ENCODE measurements at places on chromosomes 5 and 9.

DNA sequence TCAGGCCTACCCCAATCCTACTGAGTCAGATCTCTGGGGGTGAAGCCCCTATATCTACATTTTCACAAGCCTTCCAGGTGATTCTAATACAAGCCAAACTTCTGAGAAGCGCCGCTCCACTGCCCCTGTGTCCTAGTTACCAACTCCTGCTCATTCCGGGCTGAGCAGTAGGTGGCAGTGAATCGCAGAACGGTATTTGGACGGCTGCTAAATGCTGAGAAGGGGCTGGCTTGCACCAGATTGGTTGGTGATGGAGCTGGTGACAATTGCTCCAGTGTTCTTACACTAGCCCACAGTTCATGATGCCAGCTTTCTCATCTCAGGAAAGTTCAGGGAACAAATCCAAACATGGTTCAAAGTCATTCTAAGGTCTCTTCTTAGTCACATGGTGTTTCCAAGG lies 31.1 kb upstream of the FGF1 start:
- DNase-seq: no peak

- DNase-seq: peak; percentile 50
Measured at GRCh38 chr9:89477811-89478630, 19.9 kb downstream of the SEMA4D start.

- DNase-seq: no peak
Measured at GRCh38 chr5:92552206-92553160, 1028.5 kb downstream of the NR2F1-AS1 start.

DNA sequence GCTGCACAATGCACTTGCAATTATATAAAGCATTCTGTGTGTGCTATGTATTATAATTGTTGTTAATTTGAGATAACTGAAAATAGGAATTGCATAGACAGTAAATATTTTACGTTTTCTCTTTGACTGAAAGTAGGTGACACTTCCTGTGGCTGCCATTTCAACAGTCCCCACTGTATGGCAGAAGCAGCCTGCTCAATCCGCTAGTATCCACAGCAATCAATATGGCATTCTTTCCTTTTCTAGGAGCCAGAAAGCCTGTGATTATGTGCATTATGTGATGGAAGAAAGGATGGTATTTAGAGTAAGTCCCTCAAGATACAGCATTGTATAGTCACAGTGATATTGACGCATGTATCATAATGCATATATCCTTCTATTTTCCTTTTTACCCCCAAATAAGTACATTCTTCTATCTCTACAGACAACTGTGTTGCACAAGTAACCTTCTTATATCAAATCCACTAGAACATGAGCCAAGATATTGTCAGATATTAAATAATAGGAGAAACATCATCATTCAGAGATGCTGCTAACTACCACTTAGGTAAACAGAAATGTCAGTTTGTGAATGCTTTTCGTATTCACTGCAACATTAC lies 59.7 kb downstream of the CARTPT start:
- DNase-seq: no peak

- no peak for DNase-seq
Measured at GRCh38 chr9:120715389-120715924, 1.2 kb upstream of the MEGF9 start.

DNA sequence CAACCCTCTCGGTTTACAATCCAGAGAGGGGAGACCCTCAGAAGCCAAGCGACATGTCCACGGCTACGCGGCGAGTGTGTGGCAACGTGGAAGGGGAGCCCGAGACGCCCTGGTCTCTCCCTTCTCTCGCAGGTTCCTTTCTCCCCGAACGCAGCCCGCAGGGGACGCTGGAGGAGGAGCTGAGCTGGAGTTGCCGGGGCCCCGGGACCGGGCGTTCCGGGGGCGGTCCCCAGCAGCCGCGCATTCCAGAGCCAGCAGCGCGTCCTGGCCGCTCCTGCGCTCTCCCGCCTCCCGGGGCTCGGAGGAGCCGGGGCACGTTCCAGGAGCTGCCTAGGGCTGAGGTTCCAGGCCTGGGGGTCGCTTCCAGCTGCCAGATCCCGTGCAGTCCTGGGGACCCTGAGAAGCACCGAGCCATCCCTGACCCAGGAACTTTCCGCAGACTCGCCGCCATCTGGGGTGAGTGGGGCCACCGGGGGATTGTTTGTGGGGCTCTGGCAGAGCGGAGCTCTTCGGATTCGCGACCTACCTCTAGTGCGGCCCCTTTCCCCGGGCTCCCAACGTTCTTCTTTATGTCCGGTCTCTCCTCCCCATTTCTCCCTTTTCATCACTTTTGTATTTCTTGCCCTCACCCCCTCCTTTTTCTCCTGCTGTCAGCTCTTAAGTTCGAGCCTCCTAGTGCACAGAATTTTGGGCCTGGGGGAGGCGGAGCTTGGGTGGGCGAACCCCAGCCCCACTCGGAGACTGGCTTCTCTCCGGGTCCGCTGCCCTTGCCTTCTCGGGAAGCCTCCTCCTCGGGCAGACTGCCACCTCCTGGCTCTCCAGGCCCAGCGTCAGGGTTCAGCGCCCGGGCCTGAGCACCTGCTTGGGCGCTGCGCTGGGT lies at the start of gene SMIM3:
TSS of gene SMIM3 (plus strand) at position 241 of the 880 bp plus-strand sequence. CDS start 16,684 bp downstream, outside the sequence.
- peak; percentile 24 for DNase-seq

All from stimulated activated CD4-positive, alpha-beta T cell treated with anti-CD3 and anti-CD28 coated beads, TNF-alpha, amount 100 ng/mL, for 1 hour (primary cell).